IMR-90 (cell line): ENCODE measurements at places on chromosomes 7 and 10. TPM values are rescaled to one million over a fixed set of nuclear protein-coding genes. Genes with fewer than 3 reads are reported as not detected.

Gene C10orf143
- total RNA-seq, result 0.36 and 0.56 TPM in 2 replicates

Gene CPN1
- total RNA-seq, result not detected in 2 replicates

- no peak for DNase-seq
Observed at GRCh38 chr7:151688236-151688780, 168.6 kb upstream of the RHEB start.

- peak; percentile 2 for DNase-seq
Observed at GRCh38 chr10:125375210-125375609, 214.8 kb upstream of the CTBP2 start.

DNA sequence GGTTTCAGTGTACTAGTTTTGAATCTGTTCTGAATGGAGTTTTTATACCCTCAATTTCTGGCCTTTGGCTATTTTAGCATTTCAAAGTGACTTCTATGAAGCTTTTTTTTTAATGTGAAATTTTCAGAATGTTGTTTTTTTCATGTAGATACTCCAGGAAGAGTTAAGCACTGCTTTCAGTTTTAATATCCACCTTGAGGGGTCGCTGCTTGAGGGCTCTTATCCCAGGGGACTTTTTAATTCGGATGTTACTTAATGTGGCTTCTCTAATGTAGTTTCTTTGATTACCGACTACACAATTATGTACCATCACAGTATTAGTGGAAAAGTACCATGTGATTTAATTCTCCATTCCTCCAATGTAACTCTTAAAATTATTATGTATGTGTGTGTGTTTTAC, 5.2 kb downstream of the IFIT5 start:
- peak; percentile 31 for DNase-seq

DNA sequence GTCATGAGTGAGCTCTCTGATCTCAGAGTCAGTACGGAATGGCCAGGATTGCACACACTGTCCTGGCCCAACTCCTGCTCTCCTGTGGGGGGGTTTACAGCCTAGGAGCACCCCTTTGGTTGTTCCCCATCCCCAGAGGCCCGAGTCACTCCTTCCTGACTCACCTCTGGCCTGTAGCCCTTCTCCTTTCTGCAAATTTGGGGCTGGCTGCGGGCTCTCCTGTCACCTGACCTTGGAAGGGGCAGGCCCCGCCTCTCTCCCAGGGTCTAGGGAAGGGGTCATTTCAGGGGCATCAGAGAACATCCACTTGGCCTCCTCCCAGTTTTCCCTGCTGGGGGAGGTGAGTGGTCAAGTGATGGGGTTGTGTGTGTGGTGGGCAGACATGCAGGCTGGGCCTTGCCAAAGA, 1.7 kb downstream of the NYAP1 start:
- DNase-seq, result no peak

GRCh38 chr10:70323138-70323696, 39.4 kb upstream of the NPFFR1 start:
- DNase-seq, result no peak

- no peak for DNase-seq
Observed at GRCh38 chr7:26538216-26538615, 246.6 kb downstream of the SNX10 start.

DNA sequence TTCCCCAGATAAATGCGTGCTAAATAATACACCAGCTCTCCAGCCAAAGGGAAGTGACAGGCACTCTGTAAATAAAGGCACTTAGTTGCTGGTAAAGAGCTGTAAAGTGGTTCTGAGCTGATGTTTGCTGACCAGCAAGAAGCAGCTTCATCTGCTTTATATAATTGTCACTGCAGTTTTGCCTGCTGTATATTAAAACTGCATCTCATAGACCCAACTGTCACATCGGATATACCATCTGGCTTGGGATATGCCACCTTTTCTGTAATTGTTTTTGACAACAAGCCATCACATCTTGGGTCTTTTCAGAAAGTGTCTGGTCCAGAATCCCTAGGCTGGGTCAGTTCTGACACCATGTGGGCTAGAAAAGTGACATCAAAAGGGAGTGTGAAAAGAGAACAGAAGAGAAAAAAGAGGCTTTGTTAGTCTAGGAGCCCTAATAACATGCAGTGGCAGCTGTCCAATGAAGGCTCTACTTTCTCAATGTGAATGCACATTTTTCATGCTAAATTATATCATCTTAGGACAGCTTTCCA, 697.6 kb downstream of the KCNMA1 start:
- DNase-seq, result no peak

DNA sequence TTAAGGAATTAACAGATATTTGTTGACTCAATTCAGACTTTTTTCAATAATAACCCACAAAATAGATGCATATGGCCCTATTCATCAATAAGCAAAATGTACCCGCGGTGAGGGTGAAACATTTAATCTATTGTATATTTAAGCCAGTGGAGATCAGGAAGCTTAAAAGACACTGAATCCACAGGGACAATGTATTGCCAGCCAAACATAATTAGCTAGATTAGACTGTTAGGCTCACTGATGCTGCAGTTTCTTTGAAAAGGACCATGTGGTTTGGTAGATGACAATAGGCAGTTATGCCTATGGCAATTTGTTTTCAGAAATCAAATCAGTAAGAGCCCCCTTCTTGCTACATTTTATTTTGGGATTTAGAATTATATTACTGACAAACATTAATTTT, 87.3 kb upstream of the PLXDC2 start:
- no peak for DNase-seq

GRCh38 chr10:5829267-5829666, 16.0 kb upstream of the GDI2 start:
- no peak for DNase-seq

- no peak for DNase-seq
Observed at GRCh38 chr7:93367254-93367653, 135.1 kb downstream of the VPS50 start.

GRCh38 chr7:17988141-17988540, 39.5 kb downstream of the PRPS1L1 start:
- DNase-seq, result no peak
